ENCODE measurements at places on chromosomes 12 and 14.
A peak's percentile ranks its signal among the peaks of the same experiment; 100 is the strongest.

GRCh38 chr12:54589964-54590363, 1.5 kb upstream of the PPP1R1A start:
- DNase-seq = no peak

DNA sequence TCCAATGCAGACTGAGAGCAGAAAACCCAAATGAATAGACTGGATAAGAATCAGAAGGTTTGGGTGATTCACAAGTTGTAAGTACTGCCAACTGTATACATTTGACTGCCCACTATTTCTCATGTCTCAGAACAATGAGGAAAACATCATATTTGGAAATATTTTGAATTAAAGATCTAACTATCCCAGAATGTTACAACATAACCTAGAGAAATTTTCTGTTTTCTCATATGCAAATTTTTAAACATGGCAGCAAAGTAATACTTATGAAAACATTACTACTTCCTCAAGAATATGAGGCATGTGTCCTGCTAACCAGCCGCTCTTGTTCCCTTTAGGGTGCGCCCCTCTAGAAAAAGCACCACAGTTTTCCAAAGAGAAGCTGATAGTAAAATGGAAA, 179.9 kb downstream of the PTPRO start:
- DNase-seq = no peak

DNA sequence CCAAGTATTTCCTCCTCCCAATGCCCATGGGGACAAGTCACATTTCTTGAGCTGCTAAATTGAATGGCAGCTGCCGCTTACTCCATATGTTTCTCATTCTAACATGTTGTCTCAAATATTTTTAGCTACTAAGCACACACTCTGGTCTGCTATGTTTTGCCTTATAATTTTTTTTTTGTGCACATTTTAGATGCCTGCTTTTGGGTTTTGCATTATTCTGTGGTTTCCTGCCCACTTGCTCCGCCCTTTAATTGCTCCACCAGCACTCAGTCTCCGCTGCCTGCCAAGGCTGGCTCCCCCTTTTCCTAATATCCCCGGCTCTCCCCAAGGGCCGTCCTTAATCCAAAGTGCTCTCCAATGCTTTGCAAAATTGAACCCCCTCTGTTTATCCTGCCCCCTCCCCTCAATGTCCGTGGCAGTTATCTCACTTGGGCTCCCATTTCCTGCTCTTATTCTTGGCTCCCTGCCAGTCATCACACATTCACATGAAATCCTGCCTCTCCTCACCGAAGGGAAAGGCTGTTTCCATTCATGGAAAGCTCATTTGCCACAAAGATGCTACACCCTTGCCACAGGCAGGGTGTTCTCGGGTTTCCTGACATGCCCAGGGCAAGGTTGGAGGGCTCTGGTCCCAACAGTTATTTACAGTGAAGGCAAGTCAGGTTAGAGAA, 79.4 kb downstream of the C12orf75 start:
- DNase-seq = no peak

GRCh38 chr12:129614221-129614885, 289.5 kb downstream of the TMEM132D start:
- DNase-seq = peak; percentile 39

DNA sequence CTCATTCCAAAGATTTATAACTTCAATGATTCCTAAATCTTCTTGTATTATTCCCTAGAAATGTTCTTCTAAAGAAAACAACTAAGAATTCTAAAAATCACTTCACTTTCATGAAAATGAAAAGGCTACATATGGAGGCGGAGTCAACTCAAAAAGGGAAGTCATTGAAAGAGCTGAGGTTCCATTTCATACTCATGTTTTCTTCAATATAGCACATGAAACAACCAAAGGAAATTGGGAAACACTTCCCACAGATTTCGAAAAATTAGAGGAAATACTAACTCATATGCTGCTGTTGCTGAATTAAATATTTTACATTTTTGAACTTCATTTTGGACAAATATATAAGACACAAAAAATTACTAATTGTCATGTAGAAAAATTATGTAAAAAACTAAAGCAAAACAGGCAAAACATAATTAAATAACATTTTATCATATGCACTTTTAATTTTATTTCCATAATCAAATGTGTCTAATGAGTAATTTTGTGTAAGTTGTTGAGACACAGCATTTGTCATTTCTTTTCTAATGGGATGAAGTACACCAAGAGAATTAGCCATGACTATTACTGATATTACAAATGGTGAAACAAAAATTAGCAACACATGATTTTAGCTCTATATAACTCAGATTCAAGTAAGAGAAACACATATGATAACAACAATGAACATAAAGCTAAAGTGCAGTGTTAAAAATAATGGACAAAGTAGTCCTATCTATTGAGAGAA, at the start of gene CD163:
Gene CD163, minus strand, starts transcription at position 92 of the 730 bp plus-strand sequence. Its CDS starts 87 bp downstream, at position 5.
- DNase-seq = no peak

GRCh38 chr12:112456029-112456428, 37.3 kb downstream of the PTPN11 start:
- DNase-seq = no peak

- DNase-seq = no peak
These were observed 31.5 kb downstream of the KIF26A start for GRCh38 chr14:104169699-104170479.

GRCh38 chr12:117506333-117506732, 144.9 kb upstream of the NOS1 start:
- no peak for DNase-seq

DNA sequence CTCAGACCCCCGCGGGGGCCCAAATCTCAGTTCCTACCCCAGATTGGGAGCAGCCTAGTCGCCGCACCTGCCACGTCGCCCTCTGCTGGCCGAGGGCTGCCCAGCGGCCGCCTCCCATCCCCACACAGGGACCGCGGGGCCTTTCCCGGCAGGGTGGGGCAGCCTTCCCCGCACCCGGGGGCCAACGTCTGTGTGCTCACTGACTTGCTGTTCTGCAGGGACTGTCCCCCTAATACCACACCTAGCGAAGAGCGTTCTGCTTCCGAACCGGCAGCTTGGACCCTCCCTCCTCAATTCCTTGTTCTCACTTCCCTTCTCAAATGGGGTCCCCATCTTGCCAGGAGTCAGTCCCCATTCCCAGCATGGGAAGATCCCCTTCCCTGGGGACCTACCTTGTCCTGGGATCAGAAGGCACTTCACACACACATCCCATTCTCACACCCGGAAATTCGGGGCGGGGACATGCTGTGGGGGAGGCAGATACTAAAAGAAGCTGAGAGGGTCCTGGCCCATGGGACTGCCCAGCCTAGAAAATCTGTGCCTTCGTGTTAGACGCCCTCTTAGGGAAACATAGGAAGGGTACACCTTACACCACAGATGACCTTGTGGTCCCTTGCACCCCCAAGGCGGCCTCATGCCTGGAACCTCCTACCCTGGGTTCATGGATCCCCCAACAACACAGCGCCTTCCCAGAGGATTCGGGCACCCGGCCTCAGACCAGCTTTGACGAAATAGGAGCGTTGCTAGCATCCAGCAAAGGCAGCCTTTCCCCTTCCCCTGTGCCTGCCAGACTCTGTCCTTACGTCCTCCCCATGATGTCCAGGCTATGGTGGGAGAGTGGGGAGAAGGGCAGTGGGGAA, 16.4 kb downstream of the ACVRL1 start:
- no peak for DNase-seq

DNA sequence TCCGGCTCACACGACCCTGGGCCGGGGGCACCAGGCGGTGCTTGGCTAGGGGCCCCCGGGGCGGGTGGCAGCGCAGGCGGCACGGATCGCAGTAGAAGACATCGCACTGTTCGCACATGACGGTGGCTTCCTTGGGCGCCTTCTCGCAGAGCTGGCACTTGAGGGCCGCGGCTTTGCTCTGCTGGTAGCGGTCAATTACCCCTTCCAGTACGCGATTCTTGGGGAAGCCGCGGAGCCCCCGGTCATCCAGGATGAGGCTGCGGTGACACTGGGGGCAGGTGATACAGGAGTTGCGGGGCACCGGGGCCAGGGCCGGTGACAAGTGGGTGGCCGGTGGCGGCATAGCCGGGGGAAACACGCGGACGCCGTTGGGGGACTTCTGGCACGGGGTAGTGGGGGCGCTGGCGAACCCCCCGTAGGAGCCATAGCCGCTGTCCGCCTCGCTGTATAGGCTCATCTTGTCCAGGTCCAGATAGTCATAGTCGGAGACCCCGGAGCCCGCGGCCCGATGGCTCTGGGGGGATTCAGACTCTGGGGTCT, 553 bp downstream of the TRIM9 start:
- DNase-seq = no peak

GRCh38 chr14:37237094-37237493, 39.4 kb downstream of the MIPOL1 start:
- no peak for DNase-seq

- DNase-seq = no peak
These were observed 78.3 kb upstream of the RTL1 start for GRCh38 chr14:100981809-100982208.

DNA sequence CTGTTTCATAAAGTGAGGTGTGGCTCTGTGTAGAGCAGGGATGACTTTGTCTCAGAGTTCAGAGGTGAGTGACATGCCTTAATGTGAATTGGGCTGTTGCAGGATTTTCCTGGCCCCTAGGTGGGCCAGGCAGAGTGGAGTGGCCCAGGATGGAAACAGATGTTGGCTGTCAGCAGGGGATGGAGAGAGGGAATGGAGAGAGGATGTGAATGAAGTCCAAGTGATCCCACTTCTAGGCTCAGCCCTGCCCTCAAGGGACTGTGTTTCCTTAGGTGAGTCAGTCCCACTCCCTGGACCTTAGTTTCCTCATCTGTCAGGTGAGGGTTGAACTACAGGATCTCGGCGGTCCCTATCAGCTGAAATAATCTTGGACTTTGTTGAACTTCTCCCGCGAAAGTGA, 7.5 kb downstream of the GALNT16 start:
- no peak for DNase-seq

- no peak for DNase-seq
These were observed 410.2 kb downstream of the APAF1 start for GRCh38 chr12:99055299-99055698.

- DNase-seq = no peak
These were observed 250.2 kb downstream of the GPHN start for GRCh38 chr14:66758031-66758613.

DNA sequence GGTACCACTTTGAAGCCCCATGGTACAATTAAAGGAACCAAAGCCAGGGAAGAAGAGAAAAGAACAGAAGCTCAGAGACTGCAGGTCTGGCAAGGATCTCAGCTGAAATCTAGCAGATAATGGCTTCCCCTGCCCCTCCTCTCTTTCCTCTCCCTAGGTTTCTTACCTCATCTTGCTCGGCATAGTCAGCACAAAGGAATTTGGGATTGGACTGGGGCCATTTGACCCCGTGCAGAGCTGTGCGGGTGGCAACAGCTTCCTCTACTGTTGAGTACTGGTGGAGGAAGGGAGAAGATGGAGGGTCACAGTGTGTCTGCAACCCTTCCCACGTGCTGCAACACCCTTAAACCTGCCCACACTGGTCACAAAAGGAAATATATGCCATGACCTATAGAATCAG, 4.7 kb upstream of the CDH24 start:
- DNase-seq = peak; percentile 85

GRCh38 chr12:106333010-106333409, 24.5 kb upstream of the POLR3B start:
- no peak for DNase-seq

DNA sequence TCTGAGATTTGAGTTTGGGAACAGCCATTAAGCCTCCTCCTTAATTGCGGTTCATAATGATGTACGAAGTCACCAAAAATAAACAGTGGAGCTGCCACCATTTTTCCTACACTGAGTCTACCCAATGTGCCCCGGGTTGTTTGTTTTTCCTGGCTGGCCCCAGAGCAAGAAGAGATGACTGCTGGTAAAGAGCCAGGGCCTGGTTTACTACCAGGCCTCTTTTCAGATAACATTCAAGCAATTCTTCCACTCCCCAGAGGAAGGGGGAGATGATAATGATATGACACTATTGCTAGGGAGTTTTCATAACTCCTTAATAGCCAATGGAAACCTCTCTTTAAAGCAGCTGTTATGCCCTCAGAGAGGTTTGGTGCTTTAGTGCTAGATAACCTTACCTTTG, 42.3 kb downstream of the BRAP start:
- no peak for DNase-seq

- DNase-seq = no peak
These were observed 13.0 kb upstream of the APOBEC1 start for GRCh38 chr12:7678744-7679143.

GRCh38 chr12:45991284-45992249, 1.2 kb upstream of the SCAF11 start:
- DNase-seq = no peak

Data from kidney epithelial cell (primary cell).